ENCODE measurements at places on chromosomes 4 and X.

DNA sequence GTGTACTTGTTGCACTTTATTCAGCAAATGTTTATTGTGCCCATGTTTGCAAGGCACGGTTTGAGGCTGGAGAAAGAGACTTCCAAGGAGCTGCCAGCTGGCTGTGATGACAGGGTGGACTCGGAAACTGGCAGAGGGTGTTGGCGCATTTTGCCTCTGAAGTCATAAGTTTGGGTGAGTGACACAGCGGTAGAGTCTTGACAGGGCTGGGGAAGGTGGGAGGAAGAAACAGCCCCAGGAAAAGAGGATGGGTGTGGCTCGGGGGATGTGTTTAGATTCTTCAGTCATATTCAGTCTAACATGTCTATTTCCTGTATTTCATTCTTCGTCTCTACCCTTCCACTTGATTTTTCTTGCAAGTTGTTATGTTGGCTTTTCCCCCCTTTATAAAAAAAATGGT lies 77.0 kb upstream of the STOX2 start:
- DNase-seq: no peak

- DNase-seq: no peak
Measured at GRCh38 chr4:6217716-6218381, 17.5 kb upstream of the JAKMIP1 start.

DNA sequence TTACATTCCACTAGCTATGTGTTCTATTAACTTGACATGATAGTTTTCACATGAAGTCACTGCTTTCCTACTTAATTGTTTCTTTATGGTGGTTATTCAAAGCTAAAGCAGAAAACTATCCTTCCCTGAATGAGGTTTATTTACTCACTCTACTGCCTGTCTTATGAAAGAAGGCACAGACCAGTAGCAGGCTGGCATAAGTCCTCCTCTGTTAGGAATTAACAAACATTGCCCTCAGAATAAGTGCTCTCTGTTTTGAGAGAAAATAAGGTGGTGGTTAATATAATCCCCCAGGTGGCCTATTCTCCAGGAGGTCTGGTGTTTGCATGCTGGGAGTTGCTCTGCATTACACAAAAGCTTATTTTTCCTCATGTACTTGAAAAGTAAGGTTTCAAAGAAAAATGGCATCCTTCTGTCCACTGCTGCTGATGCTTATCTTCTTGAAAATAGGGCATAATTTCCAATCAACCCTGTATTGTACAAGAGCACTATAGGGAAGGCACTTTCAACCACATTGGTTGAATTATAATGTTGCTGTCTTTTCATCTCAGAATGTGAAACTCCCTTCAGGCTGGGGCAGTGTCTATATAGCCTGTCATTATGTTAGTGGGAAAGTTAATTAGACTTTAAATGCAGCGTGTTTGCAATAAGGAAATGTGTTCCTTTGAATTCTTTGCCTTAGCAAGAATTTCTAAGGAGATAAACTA lies 119.7 kb upstream of the TBC1D9 start:
- DNase-seq: no peak

- DNase-seq: no peak
Measured at GRCh38 chrX:63713526-63713925, 71.5 kb downstream of the ARHGEF9 start.

- no peak for DNase-seq
Measured at GRCh38 chrX:71542411-71542810, 9.5 kb downstream of the OGT start.

GRCh38 chrX:77977095-77977494 lies 7.7 kb upstream of the PGAM4 start:
- DNase-seq: no peak

DNA sequence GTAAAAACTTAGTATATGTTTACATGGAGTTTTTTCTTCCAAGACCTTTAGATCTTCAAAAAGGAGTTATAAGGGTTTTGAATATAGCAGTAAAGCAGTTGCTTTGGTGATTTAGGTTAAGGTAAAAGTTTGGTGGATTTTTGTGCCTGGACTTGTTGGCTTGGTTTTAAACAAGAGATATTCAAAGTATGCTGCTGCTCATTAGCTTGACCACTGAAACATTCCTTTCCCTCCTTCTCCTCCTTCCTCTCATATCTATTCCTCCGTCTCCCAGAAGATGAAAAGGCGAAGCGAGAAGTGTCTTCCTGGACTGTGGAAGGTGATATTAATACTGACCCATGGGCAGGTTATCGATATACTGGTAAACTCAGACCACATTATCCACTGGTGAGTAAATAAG lies 38.4 kb downstream of the METAP1 start:
- DNase-seq: no peak

DNA sequence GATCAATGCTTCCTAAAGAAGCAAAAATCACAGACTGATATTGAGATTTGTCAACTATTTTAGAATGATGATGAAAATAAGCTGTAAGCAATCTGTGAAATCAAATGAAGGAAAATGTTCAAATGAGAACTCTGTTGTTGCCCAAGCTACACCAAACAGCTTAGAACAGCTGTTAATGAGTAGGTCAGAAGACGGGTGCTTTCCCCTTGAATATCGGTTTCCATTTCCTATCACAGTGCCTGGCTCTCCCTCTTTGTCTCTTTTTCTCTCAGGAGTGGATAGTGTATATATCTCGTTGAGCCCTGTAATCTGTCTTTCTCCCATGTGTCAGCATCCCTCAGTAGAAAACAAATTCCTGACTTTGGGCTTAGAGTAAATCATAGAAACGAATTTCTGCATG lies 1592.9 kb upstream of the TENM3 start:
- no peak for DNase-seq

DNA sequence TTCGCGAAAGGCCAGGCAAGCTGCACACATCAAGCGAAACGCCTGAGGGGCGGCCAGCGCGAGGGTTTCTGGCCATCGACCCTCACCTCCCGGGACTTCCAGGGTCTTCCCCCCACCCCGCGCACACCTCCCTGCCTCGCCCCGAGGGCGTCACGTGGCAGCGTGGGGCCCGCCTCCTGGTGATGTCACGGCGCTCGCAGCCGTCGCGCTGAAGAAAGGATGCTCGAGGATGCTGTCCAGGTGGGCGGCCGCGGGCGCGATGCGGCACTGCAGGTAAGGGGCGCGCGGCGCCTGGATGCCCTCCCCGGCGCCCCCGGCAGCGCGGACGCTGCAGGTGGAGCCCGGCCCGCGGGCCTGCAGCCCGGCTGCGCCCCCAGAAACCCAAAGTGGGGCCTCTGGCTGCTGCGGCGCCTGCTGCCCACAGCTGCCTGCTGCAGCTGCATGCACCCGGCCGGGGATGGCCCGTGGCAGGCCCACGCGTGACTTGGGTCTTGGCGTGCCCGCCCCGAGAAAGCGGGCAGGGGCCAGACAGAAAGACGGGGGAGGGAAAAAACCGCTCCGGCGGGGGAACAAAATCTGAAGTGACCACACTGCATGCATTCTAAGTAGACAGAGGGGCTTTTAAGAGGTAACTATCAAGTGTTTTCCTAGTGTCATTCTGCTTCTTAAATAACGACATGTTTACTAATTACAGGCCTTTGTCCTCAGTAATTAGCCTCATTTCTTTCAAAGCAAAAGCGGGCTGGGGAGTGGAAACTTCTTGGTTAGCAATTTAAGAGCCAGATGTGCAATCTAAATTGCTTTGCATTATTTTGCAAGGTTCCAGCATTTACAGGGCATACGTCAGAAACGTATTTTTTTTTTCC lies 1.7 kb downstream of the CLCN4 start:
- no peak for DNase-seq

- no peak for DNase-seq
Measured at GRCh38 chr4:87649980-87650379, at the start of gene DMP1. Gene DMP1 (plus strand): TSS chr4:87650280. CDS start chr4:87656493, 6,213 bp downstream.

- no peak for DNase-seq
Measured at GRCh38 chr4:111506706-111507105, 638.5 kb upstream of the FAM241A start.

GRCh38 chr4:119498527-119498926 lies 130.1 kb downstream of the PDE5A start:
- no peak for DNase-seq

DNA sequence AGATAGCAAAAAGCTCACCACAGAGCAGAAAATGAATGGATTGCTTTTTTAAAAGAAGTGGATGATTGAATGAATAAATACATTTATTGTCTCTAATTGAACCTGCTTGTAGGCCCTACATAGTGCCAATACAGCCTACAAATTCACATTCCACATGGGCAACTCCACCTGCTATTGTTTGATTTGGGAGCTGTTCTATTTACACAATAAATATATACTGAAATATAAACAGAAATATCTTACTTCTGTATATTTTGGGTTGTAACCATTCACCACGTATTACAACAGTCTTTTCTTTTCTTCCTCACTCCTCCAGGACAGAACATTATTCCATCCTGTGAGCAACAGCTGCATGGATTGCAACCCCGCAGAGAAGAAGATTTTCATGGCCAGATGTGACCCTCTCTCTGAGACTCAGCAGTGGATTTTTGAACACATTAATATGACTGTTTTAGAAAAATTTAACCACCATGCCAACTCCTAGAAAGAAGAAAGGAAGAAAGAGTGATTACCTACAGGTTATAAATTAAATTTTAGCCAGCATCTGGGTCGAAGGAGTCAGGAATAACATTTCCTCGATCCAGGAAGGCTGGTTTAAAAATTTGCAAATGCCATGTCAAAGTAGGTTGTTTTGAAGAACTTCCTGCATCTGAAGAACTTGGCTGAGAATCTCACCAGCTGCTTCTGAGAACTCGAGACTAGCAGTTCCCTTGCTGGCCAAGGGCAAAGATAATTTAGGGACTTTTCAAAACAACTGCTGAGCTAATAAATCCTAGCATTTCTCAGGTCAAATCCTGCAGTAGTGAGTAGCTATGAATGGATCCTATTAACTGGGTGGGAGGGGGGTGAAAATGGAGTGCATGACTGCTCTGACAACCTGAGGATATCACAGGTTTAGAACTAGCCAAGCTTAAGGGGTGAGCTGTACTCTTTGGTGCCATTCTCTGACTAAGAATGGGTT lies 128.7 kb upstream of the GALNT7 start:
- DNase-seq: no peak

DNA sequence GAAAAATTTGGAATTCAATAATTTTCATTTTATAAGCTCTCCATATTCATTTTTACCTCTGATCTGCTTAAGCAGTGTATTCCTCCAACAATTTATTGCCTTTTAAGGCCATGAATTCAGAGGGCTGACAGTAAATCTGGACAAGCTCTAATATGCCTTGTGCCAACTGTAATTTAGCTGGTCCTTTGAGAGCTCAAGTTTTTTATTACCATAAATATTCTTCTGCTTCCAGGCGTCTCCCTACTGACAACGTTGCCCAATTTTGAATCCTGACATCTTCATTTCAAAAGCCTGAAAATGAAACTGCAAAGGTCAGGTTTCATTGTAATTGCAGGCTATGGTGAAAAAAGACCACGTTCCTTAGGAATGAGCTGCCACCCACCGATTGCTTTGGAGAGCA lies 95.8 kb upstream of the GEMIN8 start:
- no peak for DNase-seq

- no peak for DNase-seq
Measured at GRCh38 chr4:128357286-128357685, 69.7 kb upstream of the PGRMC2 start.

DNA sequence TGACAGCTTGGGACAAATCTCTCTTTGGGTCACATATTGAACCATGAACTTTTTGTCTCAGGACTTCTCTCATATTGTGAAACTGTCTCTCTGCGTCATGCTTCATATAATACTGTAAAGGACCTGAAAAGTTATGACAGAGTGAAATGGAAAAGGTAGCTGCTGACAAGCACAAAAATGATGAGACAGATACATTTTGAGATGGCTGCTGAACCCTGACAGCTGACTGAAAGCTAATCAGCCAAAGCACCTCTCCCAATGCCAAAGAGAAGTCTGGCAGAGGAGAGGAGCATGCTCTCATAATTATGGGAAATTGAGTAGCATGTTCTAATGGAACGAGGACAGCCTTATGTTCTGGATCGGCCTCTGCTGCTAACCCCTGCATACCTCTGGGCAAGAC lies 873.4 kb upstream of the ADGRL3 start:
- DNase-seq: no peak

DNA sequence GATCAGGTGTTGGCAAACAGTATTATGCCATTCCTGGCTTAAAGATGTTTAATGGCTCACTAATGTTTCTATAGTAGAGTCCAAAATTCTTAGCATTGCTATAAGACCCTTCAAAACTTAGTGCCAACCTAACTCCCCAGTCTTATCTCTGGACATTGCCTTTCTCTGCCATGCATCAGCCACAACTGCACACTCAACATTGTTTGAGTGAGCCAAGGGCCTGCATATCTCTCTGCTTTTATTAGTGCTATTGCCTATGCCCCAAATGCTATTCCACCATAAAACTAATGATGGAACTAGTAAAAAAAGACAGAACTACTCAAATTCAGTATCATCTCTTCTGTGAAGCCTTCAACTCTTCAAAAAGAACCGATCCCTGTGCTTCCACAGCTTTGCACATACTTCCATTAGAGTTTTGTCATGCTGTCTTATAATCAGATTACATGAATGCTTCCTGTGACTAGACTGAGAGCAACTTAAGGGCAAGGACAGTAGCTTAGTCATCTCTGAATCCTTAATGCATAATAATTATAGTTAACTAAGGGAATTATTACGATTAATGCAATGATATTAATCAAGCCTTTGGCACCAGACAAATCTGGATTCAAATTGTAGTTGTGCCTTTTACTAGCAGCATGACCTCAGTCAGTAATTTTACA lies 53.7 kb downstream of the CHM start:
- no peak for DNase-seq

- no peak for DNase-seq
Measured at GRCh38 chrX:112851161-112851779, 10.6 kb upstream of the AMOT start.

DNA sequence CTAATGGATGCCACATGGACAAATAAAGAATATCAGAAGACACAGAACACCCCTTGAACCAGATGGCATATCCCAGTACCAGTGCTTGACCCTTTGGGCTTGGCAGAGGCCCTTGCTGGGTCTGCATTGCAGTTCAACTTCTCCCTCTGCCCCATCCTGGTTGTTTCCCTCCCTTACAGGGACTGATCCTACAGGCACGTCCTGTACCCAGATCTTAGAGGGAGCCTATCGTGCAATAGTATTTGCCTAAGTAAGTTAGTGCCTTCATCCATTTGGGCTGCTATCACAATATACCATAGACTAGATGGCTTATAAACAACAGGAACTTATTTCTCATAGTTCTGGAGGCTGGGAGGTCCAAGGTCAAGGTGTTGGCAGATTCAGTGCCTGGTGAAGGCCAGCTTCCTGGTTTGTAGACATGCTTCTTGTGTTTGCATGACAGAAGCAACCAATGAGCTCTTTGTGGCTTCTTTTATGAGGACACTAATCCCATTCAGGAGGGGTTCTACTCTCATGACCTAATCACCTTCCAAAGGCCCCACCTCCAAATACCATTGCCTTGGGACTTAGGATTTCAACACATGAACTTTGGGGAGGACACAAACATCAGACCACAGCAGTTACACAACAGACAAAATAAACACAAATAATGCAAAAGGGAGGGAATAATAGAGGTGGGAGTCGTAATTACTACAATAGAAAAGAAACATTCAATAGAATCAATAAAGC lies 146.5 kb upstream of the MSX1 start:
- no peak for DNase-seq

Data from esophagus squamous epithelium (tissue), 5 donors.